Mesothelial cell of epicardium (in vitro differentiated cells): ENCODE measurements at places on chromosomes 5 and 9.

- DNase-seq, result no peak
Measured at GRCh38 chr9:105093685-105094084, 150.8 kb upstream of the SLC44A1 start.

DNA sequence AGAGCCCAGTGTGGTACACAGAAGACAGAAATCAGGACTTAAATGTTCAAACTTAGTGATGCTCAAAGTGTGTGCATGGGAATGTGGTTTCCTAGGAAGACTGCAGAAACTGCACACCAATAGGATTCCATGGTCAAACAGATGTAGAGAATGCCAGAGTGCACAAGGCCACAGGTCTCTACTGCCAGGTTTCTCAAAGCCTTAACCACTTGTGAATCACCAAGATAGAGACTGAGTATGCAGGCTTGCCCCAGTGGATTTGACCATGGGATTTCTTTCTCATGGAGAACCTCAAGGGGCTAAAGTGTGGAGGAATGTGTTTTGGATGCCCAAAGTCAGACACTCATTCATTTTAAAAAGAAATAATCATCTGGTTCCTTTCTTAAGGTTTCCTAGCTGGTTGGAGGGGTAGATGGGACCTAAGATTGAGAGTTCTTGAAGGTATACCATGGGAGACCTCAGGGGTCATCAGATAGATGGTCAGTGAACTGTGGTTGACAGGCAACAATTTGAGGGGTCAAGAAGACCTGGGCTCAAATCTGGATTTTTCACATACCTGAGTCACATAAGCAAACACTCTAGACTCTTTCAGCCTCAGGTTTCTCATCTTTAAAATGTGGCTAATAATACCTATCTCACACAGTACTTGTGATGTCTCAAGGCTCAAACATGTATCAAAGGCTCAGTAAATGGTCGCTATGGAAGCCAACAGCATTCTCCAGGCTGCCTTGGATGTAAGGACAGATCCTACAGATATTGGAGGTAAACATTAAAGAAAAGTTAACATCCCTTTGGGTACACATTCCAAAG is 81.1 kb downstream of the BOD1 start:
- DNase-seq, result no peak

DNA sequence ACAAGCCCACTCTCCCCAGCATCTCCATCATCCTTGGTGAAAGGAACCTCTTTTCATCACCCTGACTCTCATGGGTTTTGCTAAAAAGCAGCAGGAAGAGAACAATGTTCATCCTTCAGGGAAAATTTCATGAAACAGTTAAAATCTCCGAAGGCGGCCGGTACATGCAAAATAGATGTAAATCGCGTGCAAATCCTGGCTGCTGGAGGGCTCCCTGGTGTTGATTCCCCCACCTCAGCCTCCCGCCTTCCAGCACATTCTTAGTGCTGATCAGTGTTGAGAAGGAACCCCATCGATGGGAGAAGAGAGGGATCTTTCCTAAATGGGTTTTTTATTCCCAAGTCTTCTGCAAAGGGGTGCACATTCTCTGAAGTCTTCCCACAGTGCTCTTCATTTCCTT is 8.7 kb upstream of the GFI1B start:
- DNase-seq, result no peak

DNA sequence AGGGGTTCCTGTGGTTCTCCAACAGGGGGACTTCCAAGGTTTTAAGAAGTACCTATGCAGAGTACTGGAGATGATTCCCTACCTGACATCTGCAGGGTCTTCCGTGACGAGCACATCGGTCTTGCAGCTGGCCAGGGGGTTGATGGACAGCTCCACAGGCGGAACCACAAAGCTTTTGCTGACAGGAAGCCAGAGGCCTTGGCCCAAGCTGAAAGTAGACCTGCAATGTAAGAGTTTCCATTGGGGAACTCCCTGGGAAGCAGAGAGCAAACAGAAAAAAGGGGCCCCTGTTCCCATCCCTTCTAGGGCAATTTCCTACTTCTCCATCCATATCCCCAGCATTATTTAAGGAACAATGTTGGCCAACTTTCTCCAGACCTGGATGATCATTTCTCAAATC is 288.0 kb downstream of the TRIM32 start:
- no peak for DNase-seq

- no peak for DNase-seq
Measured at GRCh38 chr5:54273715-54274114, 36.7 kb downstream of the ARL15 start.

DNA sequence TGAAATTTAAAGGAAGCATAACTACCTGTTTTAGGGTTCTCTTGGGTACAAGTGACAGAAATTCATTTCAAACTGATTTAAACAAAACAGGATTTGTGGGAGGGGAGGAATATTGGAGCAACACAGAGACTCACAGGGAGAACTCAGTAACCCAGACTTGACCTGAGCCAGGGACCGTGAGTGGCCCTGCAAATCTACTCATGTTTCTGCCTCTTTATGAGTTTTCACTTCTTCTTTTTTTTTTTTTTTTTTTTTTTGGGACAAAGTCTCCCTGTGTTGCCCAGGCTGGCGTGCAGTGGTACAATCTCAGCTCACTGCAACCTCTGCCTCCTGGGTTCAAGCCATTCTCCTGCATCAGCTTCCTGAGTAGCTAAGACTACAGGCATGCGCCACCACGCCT is 405.6 kb upstream of the ZNF608 start:
- DNase-seq, result no peak

DNA sequence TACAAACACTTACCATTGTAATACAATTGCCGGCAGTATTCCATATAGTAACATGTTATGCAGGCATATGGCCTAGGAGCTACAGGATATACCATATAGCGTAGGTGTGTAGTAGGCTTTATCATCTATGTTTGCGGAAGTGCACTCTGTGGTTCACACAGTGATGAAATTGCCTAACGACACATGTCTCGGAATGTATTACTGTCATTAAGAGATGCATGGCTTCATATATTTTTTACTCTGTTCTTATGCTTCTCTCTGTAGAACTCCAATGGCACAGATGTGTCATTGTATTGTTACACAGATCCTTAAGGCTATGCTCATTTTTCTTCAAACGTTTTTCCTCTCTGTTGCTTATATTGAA is 19.2 kb upstream of the ANKRD18A start:
- no peak for DNase-seq

DNA sequence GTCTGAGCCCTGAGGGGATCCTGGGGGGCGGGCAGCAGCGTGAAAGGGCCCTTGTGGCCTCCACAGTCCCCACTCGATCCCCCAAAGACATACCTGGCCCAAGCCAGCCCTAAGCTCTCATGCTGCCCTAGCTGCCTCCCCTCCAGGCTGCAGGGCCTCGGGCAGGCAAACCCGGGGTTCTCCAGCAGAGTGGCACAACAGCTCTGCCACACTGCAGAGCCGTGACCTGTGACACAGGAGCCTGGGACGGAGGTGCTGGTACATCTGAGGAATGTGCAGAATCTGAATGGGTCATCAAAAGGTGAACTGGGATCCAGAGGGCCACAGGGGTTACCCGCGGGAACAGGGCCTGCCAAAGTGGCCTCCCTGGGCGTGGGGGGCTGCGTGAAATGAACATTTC is 163.2 kb downstream of the DAB2IP start:
- DNase-seq, result no peak

- DNase-seq, result no peak
Measured at GRCh38 chr5:60362158-60362557, 337.8 kb downstream of the DEPDC1B start.

DNA sequence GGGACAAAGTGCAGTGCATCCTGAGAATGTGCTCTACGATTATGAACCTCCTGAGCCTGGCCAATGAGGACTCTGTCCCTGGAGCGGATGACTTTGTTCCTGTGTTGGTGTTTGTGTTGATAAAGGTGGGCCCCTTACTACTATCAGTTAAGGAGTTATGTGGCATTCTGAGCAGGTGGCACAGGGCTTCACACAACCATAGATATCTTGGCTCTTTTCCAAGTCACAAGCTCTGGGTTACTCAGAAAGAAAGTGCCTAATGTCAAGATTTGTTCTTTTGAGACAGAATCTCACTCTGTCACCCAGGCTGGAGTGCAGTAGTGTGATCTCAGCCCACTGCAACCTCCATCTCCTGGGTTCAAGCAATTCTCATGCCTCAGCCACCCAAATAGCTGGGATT is 99.0 kb downstream of the GAPVD1 start:
- no peak for DNase-seq

- no peak for DNase-seq
Measured at GRCh38 chr5:80246001-80246758, 9.7 kb downstream of the SERINC5 start.

DNA sequence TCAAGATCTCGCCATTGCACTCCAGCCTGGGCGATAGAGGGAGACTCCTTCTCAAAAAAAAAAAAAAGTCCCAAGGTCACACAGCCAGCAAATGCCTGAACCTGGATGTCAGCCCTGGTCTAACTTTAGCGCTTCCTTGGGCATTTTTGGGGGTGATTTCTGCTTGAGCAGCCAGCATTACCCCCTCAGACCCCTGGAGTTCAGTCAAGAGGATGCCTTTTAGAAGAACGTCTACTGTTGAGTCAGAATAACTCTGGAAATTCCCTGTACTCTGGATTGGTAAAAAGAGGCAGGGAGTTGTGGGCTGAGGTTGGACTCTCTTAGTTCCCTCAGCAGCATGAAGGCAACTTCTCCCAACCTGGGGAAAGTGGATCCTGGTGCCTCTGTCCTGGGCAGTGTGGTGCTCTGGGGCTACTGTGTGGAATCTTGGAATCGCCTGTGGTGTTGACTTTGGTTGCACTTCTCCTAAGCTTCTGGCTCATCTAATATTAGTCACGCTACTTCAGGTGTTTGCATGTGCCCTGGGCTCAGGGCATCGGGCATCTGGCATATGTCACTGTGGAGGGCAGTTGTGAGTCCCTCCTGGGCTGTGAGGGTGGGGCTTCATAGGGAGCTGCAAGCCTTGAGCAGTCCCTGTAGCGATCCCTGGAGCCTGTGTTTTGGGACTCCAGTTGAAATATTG is 32.2 kb downstream of the STXBP1 start:
- no peak for DNase-seq

DNA sequence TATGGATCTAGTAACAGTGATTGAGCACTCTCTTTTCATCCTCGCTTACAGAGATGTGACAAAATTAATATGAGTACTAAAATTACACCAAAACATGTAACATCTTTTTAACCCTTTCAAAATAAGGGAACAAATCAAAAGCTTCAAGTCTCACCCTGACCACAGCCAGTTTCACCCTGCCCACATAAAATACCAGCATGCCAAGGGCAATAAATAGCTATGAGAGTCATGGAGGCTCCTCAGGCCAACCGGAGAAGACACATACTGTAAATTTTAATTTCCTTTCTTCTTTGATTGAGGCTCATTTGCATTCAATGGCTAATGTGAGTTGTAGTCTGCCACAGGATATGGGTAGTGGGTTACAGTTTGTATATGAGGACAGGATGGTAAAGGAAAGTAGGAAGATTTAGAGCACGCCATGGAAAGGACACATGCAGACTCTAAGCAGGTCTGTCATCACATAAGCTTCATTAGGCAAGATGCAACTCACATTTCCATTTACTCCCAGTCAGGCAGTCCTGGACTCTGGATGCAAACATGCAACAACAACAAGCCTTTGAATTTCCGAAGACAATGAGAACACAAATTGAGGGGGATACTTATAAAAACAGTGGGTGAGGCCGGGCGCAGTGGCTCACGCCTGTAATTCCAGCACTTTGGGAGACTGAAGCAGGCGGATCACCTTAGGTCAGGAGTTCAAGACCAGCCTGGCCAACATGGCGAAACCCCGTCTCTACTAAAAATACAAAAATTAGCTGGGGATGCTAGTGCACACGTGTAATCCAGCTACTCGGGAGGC is 11.3 kb downstream of the IL4 start:
- DNase-seq, result no peak

- no peak for DNase-seq
Measured at GRCh38 chr5:176816791-176817347, 6.5 kb downstream of the UNC5A start.

GRCh38 chr9:109953300-109953699 is 173.3 kb downstream of the PALM2AKAP2 start:
- no peak for DNase-seq

- no peak for DNase-seq
Measured at GRCh38 chr5:95668728-95669127, 14.1 kb downstream of the SPATA9 start.

GRCh38 chr9:35990155-35990554 is 32.2 kb upstream of the OR2S2 start:
- no peak for DNase-seq

GRCh38 chr5:173630724-173631365 is 14.4 kb upstream of the BOD1 start:
- no peak for DNase-seq

- DNase-seq, result no peak
Measured at GRCh38 chr5:141958546-141959172, 657 bp upstream of the PCDH12 start.

- no peak for DNase-seq
Measured at GRCh38 chr9:116405321-116405720, 251.7 kb downstream of the PAPPA start.

DNA sequence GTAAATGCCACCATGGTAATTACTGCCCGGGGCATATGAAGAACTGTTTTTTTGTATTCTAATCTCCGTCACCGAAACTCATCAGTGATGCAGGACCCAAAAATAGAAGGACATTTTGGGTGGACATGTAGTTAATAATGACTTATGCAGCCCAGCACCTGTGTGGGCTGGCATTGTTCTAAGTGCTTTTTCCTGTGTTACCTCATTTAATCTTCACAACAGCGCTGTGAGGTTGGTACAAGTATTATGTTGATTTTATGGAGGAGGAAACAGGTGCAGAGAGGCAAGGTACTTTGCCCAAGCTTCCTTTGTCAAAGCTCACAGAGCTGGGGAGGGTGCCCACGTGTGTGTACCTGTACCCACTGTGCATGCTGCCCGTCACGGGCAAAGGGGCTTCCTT is 58.4 kb downstream of the DAPK1 start:
- no peak for DNase-seq

DNA sequence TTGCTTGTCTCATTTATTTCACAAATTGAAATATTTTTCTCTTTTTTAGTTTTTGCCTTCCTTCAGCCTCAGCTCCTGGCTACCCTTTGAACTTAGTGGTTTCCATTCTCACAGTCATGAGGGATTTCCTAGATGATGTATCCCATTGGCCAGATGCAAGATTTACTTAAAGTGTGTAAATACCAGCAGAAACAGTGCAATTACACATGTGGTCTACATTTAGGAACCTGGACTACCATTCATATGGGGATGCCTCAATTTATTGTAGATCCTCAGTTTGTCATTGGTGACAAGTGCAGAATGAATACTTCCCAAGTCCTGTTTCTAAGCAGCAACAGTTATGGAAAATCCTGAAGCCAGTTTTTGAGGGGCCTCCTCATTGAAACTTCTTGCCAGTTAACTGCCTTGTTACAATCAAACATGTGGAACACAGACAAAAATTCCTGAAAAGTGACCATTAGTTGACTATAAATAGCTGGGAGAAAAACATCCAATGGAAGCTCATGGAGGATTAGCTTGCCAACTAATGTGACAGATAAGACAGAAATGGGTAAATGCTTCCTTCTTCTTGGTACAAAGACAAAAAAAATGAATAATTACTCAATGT is 113.6 kb upstream of the FER start:
- no peak for DNase-seq

GRCh38 chr5:74404574-74405508 is 235.7 kb downstream of the ENC1 start:
- no peak for DNase-seq
